ENCODE measurements at places on chromosomes 13 and 19.

- no peak for DNase-seq
These were observed 12.2 kb downstream of the C19orf47 start for GRCh38 chr19:40335855-40336600.

- DNase-seq = peak; percentile 57
These were observed 759 bp downstream of the ZMYM2 start for GRCh38 chr13:19959141-19959830.

DNA sequence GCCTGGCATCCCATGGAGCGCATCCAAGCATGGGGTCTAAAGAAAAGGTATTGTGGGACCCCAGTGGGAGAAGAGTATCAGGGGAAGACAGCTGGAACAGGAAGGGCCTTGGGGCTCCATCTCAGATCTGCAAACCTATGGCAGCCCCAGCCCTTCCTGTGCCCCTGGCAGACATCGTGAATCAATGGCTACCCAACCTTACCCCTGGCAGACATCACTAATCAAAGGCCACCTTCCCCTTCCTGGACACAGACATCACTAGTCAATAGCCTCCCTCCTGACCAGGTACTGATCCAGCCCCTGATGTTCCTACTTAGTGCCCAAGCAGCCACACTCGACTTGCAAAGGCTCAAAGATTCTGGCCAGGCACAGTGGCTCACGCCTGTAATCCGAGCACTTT lies 15.8 kb downstream of the F2RL3 start:
- DNase-seq = no peak

DNA sequence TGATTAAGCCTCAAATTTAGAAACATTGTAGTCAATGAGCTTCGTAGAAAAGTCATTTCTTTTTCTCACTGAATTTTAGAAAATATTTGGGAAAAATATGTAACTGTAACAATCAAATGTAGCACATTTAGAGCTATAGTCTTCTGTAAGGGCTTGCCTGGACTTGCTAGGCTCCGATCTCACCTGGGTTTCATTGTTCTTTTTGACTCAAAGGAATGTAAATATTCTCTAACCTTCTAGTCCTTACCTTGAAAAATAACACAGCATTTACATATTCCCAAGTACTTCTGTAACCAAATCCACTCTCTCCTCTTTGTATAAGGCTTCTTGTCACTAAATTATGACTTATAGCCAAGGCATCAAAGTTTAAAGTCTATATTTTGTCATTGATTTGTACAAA lies 2.9 kb upstream of the UFM1 start:
- DNase-seq = no peak

DNA sequence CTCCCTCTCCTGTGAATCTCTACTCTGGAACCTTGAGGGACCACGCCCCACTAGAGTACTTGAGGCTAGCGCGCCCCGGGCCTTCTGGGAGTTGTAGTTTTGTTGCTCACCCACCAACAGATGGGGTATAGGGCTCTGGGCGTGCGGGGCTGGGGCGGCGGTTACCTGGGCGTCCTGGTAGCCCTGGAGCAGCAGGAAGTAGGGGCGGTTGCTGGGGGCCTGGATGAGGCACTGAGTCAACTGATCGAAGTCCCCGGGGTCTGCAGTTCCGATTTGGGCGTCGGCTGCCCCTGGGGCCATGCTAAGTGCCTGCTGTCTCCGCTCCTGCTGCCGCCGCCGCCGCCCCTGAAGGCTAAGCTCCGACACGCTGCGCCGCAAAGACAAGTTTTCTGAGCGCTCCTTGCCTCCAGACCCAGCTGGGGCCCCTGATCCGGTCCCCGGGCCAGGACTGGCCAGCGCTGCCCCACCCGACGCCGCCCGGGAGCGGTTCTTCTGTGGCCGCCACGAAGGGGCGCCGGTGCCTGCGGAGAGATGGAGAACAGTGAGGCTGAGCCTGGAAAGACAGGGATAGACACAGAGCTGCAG lies 5.3 kb downstream of the RASIP1 start:
- no peak for DNase-seq

DNA sequence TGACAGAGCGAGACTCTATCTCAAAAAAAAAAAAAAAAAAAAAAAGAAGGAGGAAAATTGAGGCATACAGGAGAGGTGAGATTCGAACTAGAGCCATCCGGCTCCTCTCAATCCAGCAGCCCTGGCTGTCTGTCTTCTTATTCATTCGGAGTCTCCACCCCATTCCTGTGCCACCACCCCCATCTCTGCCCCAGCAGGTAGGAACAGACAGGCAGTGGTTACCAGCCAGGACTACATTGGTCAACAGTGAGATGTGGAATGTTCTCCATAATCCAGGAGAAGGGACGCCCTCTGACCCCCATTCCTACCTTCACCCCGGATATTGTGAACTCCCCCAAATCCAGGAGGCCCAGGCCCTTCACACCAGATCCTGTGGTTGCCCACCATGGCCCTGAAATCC lies 6.6 kb upstream of the S1PR2 start:
- no peak for DNase-seq

DNA sequence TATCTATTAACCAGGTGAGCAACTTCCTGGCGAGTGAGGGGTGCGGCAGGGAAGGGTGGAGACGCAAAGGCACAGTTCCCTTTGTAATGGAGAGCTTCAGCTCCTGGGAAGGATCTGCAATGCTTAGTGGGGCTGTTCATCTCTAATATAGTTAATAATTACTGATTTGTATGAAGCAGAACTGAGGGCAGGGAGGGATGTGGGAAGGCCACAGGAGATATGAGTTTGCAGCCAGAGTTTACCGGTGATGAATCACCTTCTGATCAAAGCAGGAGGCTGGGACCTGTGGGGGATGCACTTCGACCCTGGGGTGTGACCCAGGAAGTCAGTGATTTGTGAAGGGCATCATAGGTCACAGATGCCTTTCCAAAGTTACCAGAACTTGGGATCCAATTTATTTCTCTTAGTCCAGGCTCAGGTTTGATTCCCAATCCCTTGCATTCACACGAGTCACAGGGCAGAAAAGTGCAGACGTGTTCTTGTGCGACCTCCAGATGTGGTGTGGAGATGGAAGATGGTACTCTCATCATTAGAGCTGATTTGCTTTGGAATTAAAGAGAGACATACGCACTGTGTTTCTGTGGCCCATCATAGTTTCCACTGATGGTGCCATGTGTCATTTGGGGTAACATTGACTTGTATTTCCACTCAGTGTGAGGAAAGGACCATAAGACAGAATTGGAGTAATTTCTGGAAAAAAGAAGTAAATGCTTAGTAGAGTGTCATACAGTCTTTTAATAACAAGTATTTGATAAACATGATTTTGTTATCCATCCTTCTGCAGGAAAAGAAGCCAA lies 55.0 kb downstream of the LRCH1 start:
- DNase-seq = no peak

GRCh38 chr13:79679334-79679733 lies 198.4 kb downstream of the NDFIP2 start:
- peak; percentile 12 for DNase-seq

DNA sequence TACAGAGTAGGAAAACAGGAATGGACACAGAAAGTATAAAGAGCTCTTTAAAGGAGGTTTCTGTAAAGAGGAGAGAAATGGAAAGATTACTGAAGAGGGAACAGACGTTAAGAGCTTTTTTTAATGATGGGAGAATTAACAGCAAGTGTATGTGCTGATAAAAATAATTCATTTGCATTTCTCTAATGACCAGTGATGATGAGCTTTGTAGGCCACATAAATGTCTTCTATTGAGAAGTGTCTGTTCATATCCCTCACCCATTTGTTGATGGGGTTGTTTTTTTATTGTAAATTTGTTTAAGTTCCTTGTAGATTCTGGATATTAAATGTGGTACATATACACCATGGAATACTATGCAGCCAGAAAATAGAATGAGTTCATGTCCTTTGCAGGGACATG lies 40.0 kb downstream of the MYO16 start:
- DNase-seq = no peak

DNA sequence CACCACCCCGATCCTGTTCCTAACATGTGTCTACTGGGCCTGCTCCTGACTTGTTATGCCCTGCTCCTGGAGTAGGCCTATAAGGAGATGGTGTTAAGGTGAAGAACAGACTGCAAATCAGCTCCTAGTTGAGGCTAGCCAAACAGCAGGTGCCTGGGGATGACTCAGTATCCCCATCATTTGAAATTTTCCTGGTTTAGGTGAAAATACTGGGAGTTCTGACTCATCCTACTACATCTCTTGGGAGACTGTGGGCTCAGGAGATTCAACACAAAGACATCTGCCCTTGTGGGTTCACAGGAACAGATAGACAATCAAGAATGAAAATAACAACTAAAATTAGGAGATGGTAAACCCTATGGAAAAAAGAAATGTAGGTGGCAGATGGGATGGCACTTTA lies 41.2 kb downstream of the BRD4 start:
- DNase-seq = no peak

DNA sequence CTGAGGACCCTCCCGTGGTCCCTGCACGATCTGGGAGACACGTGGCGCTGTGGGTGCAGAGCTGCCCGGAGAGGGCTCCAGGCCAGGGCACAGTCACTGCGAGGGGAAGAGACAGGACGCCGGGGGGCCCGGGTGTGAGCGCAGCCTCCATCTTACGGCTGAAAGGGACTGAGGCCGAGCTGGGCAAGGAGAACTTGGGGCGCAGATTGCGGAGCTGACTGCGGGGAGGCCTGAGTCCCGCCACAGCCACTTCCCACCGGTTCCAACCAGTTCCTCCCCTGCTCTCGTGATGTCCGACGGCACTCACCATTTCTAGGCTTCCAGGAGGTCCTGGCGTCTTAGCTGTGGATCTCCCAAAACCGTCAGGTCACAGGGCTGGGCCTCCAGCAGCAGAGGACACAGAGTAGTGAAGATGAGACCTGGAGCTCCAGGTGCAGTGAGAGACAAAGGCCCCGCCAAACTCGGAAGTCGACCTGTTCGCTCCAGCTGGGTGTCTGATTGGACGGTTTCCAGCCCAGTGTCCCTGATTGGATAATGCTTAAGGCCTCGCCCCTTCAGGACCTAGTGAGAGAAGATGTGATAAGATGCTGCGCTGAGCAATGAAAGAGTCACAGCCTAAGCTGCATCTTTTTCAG lies 4.8 kb upstream of the ZNF253 start:
- peak; percentile 8 for DNase-seq

DNA sequence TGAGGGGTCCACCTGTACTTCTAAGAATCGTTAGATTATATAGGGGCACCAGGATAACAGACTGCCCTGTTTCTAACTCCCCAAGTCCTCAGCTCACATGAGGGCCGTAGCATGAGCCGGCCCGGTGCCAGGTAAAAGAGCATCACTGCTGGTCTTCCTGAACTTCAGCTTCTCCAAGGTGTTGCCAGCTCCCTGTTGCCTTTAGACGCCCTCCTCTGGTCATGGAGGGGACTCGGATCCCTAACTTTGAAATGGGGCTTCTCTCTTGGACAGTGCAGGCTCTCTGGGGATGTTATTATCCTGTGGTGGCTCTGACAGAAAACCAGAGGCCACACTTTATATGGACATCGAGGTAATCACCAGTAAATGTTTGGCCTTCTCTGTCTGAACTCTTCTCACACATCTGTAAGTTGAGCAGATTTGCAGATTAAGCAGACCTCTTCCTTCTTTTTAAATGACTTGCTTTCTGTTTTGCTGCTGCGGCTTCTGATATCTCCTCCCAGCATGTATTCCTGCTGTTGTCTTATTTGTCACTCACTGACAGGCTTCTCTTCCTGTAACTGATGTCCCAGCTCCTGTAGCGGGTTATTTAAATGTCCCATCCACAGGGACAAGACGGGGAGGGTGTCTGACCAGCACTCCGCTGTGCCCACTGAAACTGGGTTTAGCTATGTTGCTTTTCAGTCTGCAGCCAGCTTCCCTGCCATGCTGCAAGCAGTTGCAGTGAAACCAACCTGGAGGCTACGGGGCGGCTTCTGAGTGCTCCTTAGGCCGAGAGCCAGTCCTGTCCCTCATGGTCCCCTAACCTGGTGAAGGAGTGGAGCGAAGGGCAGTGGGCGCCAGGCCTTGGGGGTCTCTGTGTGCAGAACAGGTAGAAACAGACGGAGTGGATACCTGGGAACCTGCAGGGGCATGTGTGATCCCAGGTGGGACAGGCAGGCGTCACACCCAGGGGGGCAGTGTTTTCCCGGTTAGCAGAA lies 39.2 kb downstream of the TSSK6 start:
- DNase-seq = no peak

- DNase-seq = no peak
These were observed 20.0 kb upstream of the LGALS14 start for GRCh38 chr19:39684267-39684666.

DNA sequence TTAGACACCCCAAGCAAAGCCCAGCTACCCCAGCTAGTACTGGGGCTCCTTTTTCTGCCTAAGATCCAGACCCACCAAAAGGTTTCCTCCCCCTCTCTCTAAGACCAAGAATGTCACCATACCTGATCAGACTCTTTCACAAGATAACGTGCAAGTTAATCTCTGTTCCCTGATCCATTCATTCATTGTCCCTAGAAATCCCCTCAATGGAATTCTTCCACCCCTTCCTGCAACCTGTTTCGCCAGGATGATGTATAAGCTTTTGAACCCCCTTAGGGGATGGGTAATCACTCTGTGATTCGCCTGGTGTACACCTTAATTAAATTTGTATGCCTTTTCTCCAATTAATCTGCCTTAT lies 17.3 kb upstream of the CLN5 start:
- DNase-seq = no peak

GRCh38 chr13:28408863-28409262 lies 86.1 kb downstream of the FLT1 start:
- no peak for DNase-seq

DNA sequence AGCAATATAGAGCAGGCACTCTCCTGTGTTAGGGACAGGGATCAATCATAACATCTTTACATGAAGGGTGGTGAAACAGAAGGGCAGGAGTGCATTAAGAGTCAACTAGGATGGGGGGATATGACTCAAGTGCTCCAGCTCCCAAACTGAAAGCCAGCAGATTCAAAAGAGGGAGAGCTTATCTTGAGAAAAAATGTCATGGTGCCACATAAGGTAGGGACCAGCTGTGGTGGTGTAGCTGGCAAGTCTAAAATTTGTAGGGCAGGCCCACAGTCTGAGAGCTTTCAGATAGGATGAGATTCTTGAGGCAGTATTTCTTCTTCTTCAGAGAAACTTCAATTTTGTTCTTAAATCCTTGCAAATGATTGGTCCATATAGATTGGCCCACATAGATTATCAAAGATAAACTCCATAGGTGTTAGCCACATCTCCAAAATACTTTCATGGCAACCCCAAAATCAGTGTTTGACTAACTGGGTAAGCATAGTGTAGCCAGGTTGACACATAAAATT lies 19.1 kb downstream of the DNAJC15 start:
- no peak for DNase-seq

All from GM10248 (cell line).